ENCODE measurements at places on chromosomes 5 and 9.

GRCh38 chr5:151141535-151141934 lies 16.0 kb downstream of the ANXA6 start:
- no peak for DNase-seq

- no peak for DNase-seq
Measured at GRCh38 chr9:136260936-136261472, 15.4 kb upstream of the QSOX2 start.

GRCh38 chr9:93905473-93906133 lies 49.6 kb downstream of the BARX1 start:
- no peak for DNase-seq

DNA sequence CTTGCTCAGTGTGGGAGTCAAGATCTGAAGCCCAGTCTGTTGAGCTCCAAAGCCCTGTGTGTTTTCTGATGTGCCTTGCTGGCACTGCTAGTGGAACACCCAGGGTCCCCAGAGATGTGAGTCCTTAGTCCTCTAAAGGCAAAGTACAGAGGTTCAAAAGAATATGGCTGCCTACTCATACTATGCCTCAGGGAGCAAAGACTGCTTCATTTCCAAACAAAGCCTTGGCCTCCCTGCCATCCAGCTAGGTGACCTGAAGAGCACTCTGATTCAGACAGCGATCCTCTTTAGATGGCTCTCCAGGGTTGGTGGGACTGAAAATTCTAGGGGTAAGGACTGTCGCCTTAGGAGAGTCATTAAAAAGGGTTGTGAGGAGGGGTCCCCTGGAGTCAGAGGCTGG lies 2.0 kb downstream of the PRLR start:
- DNase-seq: no peak

DNA sequence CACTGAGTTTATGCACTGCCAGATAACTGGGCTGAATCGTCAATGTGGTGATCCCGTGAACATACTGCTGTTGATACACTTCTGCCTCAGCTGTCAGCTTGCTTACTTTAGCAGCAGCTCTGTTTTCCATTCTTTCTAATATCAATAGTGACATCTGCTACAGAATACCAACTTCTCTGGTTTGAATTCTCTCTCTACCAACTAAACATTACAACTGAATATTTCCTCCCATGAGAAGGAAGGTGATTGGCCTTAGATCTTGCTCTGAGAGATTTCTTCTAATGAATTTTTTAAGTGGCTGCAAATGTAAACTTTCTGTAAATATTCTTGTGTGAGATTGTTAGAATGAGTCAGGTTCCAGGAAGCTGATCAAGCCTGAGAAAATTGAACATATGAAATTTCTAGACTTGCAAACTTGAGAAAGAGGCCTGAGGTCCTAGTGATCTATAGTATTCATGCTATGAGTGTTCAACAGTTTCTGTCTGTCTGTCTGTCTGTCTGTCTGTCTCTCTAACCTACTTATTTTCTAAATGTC lies 205.5 kb upstream of the CDKN2B start:
- no peak for DNase-seq

DNA sequence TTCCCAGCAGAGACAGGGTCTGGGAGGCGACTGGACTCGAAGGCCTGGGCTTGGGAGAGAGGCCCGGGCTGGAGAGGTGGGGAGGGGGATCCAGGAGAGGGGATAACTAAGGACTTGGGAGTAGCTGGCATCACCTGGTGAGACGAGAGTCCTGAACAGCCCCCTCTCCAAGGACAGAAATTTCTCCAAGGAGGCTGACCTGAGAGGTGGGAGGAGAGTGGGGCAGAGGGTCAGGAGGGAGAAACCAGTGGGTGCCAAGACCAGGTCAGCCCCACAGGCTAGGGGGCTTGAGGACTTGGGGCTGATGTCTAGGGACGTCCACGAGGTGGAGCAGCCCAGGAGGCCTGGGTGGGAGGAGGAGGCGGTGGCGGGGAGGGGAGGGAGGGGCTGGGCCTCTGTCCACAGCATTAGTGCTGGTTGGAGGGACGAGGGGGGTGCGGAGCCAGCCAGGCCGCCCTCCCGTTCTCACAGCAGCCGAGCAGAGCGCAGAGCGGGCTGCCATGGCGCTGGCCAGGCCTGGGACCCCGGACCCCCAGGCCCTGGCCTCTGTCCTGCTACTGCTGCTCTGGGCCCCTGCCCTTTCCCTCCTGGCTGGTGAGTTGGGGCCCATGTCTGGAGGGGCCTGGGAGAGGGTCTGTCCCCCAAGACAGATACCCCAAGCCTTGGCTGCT lies at the start of gene CRB2:
CRB2 (plus strand) TSS at position 437 of the 671 bp plus-strand sequence; CDS start at position 501, 64 bp downstream.
- DNase-seq: no peak

- no peak for DNase-seq
Measured at GRCh38 chr5:120326651-120327050, 137.4 kb upstream of the PRR16 start.

DNA sequence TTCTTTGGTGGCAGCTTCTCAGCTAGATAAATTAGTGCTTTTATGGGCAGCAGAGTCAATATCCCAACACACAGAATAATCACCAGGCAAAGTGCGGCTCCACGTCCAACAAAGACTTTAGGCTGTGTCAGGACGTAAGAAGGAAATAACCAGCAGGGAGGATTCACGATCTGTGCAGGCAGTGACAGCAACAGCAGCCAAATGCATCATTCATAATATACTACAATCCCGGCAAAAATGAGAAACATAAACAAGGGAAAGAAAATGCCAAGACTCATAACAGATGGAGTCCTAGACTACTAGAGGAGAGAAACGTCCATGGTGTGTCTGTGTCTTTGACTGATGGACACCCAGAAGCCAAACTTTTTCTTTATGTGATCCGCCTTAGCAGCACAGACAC lies 100.7 kb downstream of the LMNB1 start:
- no peak for DNase-seq

DNA sequence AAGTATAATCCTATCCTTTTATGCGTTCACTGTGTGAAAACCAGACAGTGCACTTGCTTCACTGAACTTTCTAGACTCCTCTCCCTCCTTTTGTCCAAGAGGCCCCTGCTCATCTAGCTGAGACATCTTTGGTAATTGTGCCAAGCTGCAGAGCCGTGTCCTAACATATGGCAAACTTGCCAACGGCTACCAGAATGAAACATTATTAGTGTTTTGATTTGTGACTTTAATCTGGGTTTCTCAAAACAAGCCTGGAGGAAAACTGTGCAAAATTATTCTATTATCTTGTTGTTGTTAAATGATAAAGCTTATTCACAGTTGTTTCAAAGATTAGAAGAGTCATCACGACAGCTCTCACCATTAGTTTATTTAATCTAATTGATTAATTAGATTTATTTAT lies 79.0 kb upstream of the RETREG1 start:
- DNase-seq: no peak

GRCh38 chr5:37532976-37533740 lies 154.0 kb downstream of the WDR70 start:
- no peak for DNase-seq

DNA sequence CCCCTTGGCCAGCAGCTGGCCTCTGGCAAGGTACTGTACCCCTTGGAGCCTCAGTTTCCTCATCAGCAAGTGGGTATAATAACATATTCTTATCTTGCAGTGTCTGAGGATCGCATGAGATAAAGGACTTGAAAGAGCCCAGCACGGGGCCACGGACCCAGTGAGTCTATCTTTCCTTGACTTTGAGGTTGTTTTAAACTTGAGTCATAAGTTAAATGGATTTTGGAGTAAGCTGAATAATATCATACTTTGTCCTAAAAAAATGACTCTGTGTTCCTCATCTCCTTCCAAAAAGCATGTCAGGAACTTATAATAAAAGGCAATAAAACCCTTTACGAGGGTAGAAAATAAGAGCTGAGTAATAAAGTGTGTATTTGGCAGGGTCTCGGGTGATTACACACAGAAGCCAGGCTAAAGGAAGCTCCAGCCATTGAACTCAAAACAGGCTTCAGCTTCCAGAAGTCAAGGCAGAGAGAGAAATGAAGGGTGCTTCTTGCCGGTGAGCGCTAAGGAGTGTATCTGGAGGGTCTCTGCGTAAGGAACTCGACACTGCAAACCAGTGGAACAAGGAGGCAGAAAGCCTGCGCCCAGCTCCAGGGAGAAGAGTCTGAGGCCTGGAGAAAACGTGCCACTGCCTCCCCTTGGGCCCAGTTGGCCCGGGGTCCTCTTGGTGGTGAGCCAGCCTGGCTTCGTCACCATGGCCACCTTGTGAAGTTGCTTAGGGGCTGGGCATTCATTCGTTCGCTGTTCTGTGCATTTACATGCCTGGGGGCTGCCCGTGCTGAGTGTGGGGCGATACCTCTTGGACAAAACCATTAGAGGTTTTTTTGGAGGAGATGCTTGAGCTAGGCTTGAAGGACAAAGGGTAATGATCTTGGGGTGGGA lies 72.4 kb upstream of the PHYKPL start:
- no peak for DNase-seq

GRCh38 chr5:103741984-103742383 lies 179.4 kb upstream of the NUDT12 start:
- no peak for DNase-seq

GRCh38 chr5:117337064-117337749 lies 762.6 kb upstream of the SEMA6A start:
- DNase-seq: no peak

GRCh38 chr9:111700776-111701175 lies 39.4 kb downstream of the GNG10 start:
- no peak for DNase-seq

- no peak for DNase-seq
Measured at GRCh38 chr9:131525643-131526565, 5.2 kb downstream of the UCK1 start.

DNA sequence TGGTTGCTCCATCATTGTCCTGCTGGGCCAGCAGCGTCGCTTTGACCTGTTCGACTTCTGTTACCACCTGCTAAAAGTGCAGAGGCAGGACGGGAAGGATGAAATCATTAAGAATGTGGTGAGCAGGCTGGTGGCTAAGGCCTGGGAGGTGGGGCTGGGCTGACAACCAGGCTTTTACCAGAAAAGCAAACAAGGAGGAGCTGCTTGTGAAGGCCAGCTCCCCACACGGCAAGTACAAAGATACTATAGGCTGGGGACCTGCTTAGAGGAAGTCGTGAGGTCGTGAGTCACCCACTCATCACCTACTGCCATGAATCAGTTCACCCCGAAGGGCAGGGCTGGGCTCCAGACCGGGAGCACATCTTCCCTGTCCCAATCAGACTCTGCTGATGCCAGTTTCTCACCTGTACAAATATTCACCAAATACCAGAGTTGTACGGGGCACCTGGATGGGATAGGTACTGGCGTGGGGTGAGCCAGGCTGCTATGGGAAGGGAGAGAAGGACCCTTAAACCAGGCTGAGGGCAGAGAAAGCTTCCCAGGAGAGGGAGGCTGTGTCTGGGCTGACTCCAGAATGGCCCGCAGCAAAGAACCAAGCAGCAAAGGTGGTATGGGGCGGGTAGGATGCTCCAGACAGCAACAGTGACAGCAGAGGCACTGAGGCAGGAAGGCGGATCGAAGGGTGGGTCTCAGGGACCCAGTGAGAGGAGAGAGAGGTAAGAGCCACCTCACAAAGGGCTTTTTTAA lies 69.3 kb upstream of the NIPAL4 start:
- no peak for DNase-seq

DNA sequence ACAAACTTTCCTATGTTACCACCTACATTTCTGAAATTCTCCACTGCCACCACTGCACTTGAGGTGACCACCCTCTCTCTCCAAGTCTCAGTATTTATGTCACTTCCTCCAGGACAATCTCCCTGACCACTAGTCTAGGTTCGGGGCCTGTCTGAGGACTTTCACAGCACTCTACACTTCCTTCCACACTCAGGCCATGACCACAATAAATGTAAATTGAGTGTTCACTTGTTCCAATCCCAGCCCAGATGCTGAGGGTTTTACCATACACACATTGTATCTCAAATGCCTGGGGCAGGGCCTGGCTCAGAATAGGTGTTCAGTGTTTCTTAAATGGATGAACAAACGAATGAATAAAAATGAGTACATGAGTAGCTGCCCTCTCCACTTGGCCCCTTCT lies 26.9 kb upstream of the CCNG1 start:
- DNase-seq: no peak

- no peak for DNase-seq
Measured at GRCh38 chr5:39475881-39476842, 51.4 kb upstream of the DAB2 start.

DNA sequence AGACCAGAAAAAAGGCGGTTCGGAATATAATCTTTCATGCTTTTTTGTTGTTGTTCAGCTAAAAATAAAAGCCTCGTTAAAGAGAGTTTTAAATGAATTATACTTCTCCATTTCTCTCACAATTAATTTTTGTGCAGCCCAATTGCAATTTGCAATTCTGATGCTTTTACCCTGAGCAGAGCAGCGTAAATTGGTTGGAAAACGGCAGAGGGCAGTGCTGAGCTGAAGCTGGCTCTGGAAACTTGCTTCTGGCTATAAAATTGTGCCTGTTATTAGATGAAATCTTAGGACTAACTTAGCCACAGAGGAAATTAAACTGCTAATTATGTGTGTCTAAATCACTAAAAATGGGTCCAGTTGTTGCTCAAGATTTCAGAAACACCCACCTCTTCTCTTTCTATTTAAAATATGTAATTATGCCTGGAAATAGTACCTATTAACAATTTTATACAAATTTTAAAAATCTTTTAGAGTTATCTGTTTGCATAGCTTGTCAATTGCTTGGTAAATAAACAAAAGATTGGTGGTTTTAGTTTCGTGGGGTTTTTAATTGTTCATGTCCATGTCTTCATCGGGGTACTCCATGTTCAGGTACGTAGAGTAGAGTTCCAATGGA lies 441.8 kb upstream of the TLE4 start:
- DNase-seq: no peak

GRCh38 chr5:5422819-5423515 lies 490 bp downstream of the ICE1 start:
- DNase-seq: no peak

DNA sequence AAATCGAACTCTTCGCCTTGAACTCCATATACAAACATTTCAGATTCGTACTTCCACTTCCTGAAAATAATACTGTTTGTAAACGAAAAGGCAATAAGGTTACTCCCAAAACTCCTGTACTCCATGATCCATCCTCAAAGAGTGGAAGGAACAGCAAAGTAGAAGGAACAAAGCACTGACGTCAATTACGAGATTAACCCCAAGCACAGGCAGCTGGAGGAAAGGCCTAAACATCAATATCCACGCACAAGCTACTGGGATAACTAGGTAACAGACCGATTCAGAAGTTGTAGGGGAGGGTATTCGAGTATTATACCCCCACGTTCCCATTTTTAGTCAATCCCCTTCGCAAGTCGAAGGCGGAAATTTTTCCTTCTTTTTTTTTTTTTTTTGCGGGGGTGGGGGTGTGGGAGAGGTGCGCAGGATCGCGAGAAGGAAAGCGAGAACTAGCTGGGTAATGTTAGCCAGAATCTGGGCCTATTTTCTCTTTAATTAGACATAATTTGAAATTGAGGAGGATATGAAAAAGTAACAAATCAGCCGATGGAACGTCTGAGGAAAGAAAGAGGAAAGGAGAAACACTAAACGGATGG lies 909 bp downstream of the AFF4 start:
- no peak for DNase-seq

- no peak for DNase-seq
Measured at GRCh38 chr5:131637694-131638093, 2.7 kb upstream of the RAPGEF6 start.

GRCh38 chr9:15744196-15744595 lies 191.4 kb downstream of the CCDC171 start:
- DNase-seq: no peak
